ENCODE measurements at places on chromosomes 4 and X.

- DNase-seq, result no peak
Observed at GRCh38 chr4:146191766-146192458, 16.4 kb downstream of the LSM6 start.

GRCh38 chr4:17633600-17633999 lies 19.2 kb downstream of the MED28 start:
- DNase-seq, result no peak

DNA sequence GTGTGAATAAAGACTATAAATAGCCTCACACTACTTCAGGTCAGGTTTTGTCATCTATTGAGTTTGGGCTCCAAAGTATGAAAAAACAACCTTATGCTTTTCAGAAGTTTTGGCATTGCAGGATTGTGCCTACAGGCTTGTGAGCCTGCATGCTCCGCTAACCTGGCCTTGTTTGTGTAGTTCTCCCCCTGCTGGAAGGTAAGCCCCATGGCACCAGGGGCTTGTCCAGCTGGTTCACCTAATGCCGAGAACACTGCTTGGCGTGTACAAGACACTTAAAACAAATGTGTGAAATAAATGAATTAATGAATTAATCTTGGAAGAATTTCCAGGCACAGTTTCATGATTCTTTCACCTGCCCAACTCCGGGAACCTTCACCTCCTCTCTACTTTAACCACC lies 1.8 kb upstream of the HSD17B10 start:
- peak; percentile 71 for DNase-seq

DNA sequence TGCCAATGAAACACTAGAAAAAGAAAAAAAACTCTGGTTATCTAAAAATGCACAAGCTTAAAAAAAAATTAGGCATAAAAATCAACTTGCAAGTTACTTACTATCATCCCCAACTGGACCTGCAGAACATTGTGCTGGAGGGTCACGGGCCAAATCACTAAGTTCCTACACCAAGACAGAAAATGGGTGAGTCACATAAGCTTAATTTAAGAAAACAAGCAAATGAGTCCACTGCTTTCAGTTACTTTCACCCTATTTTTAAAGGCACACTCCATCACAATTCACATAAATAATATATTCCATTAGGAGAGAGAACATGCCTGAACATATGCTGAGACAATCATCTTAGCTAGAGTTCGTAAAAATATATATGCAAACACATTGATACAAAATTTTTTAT lies 17.7 kb downstream of the UBE2D3 start:
- peak; percentile 40 for DNase-seq

DNA sequence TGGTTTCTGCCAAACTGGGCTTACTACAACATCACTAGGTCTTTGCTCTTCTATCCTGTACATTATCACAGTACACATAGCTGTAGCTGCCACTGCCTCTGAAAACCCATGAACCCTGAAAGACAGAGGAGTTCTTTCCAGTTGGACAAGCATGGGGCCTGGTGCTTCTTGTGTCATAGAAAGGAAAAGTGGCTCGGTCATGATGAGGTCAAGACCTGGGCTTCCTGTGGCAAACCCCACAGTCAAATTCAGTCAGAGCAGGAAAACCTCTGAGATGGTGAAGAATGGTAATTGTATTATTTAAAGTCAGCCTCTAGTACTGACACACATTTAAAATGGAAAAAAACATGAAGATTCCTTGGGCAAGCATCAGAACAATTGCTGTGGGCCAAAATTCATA lies 133.3 kb upstream of the PRPS2 start:
- no peak for DNase-seq

DNA sequence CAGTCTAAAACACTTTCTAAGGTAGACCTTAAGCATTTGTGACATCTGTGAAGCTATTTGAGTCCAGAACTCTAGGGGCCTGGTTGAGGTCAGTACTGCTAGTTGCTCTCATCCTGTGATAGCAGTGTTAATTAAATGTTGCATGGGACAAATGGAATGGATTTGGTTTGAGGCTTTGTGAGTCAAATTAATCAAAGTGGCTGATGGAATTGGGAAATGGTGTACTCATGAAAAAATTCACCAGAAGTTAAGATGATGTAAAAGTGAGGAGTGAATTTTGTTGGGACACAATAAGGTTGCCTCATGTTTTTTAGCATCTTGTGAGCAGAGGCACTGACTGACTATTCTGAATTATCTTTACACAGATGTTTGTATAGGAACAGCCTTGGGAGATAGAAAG lies 99.2 kb upstream of the ARSJ start:
- peak; percentile 37 for DNase-seq

GRCh38 chrX:154368630-154369448 lies 5.6 kb downstream of the FLNA start:
- peak; percentile 95 for DNase-seq

GRCh38 chrX:6053141-6053540 lies 175.5 kb downstream of the NLGN4X start:
- no peak for DNase-seq

- no peak for DNase-seq
Observed at GRCh38 chr4:27985522-27985921, 1124.9 kb downstream of the STIM2 start.

GRCh38 chr4:92812652-92813051 lies 508.9 kb downstream of the GRID2 start:
- DNase-seq, result no peak

- peak; percentile 39 for DNase-seq
Observed at GRCh38 chr4:137312257-137312656, 220.0 kb downstream of the PCDH18 start.

GRCh38 chrX:106939566-106939965 lies 19.4 kb downstream of the CLDN2 start:
- DNase-seq, result no peak

DNA sequence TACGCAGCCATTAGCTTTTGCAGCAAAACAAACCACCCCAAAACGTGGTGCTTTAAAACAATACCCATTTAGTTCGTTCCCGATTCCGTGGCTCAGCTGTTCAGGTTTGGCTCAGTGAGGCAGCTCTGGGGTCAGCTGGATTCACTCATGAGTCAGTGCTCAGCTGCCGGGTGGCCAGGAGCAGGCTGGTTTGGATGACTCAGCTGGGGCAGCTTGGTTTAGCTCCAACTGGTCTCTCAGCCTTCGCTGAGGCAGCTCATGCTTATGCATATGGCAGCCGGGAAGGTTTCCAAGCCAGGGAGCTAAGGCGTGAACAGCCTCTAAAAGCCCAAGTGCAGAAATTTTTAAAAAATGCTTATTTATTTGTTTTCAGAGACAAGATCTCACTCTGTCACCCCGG lies 13.3 kb upstream of the CD99 start:
- peak; percentile 99 for DNase-seq

DNA sequence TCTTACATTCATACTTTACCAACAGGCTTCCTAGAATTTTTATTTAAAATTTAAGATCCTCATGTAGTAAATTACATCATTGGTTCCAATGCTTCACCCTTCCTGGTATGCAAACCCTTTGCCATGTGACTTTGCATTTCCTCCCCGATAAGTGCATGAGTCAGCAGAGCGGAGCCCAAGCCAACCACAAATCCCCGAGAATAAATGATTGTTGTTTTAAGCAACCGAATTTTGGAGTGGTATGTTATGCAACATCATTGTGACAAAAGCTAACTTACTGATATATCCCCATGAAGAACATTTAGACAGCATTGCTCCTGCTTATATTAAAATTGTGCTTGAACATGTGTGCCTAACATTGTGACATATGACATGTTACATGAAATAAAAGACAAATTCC lies 199.4 kb upstream of the DDX53 start:
- DNase-seq, result peak; percentile 94

- DNase-seq, result no peak
Observed at GRCh38 chrX:19646282-19646681, 131.0 kb upstream of the MAP3K15 start.

- DNase-seq, result peak; percentile 57
Observed at GRCh38 chr4:153418558-153418957, 47.6 kb upstream of the TMEM131L start.

DNA sequence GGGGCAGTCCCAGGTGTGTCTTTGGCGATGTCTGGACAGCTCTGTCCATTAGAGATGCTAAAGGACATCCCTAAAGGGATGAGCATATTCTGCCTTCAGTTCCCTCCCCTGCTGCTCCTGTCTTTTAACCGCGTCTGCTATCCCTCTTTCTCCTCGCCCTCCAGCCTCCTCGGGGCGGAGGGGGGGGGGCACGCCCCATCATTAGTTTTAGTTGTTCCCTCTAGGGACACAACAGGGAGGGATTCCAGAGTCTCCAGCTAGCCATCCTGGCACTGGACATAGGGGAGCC lies 1.1 kb downstream of the MSL3 start:
- DNase-seq, result no peak

DNA sequence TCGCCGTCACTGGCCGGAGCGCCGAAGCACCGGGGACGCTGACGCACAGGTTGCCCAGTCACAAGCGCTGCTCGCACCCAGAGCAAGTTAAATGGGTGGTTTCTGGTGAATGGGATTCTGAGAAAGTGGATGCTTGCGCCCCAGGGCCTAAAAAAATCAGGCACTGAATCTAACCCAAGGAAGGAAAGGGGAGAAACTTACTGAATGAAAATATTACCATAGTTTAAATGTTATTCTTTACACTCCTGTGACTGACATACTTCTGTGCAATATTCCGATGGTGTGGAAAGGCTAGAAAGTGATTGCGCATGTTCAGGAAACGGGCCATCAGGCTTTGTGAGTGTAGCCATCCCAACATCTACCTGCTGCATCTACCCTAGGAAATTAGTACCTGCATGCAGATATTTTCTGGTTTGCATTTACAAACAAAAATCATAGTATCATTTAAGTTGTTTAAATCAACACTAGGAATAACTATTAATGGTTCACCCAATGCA lies 838 bp upstream of the ABCG2 start:
- no peak for DNase-seq

- DNase-seq, result no peak
Observed at GRCh38 chrX:3295731-3296130, 50.7 kb downstream of the MXRA5 start.

- DNase-seq, result peak; percentile 25
Observed at GRCh38 chr4:28799696-28800095, 1920.5 kb upstream of the PCDH7 start.

DNA sequence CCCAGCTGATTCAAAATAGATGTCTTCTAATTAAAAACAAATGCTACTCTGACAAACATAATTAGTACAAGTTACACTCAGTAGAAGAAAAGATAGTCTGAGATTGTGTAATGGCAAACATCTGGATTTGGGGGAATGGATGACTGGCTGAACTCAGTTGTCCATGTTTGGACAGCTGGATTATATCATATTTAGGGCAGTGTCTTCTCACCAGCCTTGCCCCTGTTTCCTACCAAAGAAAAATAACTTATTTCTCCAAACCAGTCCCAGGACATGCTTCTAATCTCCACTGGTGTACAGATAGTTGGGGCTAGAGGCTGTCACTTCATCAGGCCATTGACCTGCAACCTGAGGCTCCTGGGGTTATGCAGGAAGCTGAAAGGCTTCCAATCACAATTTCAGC lies 237.3 kb downstream of the USP46 start:
- DNase-seq, result no peak

GRCh38 chr4:12379191-12379590 lies 950.5 kb upstream of the HS3ST1 start:
- no peak for DNase-seq

DNA sequence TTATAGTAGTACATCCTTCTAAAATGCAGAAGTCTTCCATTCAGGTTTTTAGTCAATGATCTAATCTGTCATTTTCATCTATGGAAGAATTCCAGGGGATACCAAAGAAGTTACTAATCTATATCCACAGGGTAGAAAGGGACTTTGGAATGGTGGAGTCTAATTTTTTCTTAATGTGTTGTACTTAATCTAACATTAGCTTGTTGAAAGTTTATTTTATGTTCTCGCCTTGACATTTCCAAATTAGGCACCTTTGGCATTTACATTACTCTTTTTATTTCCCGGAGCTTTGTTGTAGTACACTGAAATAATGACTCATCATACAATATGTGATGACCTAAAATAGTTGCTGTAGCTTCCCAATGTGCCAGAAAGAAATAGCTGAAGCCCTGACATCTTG lies 91.5 kb downstream of the HTR2C start:
- DNase-seq, result peak; percentile 61

DNA sequence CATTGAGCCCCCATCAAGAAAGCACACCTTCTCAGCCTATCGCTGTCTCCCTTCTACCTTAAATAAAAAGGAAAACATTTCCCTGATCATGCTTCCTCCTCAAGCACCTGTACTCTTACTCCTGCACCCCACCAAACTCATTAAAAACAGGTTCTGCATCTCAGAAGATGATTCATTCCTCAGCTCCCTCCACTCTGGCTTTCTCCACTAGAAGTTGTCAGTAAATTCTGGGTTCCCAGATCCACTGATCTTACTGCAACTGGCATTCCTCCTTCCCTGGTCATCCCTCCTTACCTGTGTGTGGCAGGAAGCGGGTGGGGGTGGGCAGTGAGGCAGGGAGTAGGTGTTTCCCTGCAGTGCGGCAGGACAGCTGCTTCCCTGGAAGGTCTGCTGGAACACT lies 108.8 kb downstream of the GPR143 start:
- no peak for DNase-seq

GRCh38 chrX:118824173-118824730 lies 628 bp downstream of the ZCCHC12 start:
- DNase-seq, result no peak

- DNase-seq, result no peak
Observed at GRCh38 chr4:89358935-89359638, 51.5 kb upstream of the GPRIN3 start.

- no peak for DNase-seq
Observed at GRCh38 chr4:4560642-4561041, 18.8 kb upstream of the STX18 start.

DNA sequence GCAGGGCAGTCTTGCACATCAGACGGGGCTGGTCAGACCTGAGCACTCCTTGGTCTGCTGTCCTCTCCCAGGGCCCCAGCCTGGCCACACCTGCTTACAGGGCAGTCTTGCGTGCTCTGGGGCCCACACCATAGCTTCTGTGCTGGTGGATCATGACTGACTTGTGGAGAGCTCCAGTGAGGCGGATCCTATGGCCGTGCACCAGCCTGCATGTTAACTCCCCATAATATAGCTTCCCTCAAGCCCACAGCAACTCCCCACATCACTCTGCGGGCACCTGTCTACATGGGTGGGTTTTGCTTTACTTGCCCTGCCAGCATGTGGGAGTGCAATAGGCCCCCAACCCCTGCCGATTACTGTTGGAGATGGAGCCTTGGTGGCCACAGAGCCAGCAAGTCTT lies 8.2 kb upstream of the TMSB15B start:
- DNase-seq, result no peak

GRCh38 chrX:71927040-71927439 lies 16.4 kb downstream of the NHSL2 start:
- DNase-seq, result no peak

DNA sequence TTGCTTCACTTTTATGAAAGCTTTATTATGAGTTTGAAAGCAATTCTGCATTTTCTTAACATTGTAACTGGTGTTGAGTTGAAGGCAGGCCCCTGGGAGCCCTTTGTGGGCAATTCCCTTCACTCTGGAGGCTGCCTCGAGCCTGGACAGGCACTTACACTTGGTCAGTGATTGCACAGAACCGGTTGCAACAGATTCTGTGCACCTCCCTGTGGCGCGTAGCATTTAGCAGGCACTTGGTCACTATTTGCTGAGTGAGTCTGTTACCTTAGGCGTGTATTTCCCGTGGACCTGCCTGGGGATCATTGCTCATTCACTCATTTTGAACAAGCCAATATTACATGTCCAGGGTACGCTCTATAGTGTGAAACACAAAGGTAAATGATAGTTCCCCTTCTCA lies 80.4 kb downstream of the PTTG2 start:
- DNase-seq, result no peak

GRCh38 chrX:65772842-65773241 lies 105.4 kb downstream of the MSN start:
- no peak for DNase-seq

GRCh38 chr4:153383131-153383530 lies 38.6 kb downstream of the MND1 start:
- no peak for DNase-seq
